IPS DF 6.9 (cell line): ENCODE measurements at places on chromosomes 6 and 20.

DNA sequence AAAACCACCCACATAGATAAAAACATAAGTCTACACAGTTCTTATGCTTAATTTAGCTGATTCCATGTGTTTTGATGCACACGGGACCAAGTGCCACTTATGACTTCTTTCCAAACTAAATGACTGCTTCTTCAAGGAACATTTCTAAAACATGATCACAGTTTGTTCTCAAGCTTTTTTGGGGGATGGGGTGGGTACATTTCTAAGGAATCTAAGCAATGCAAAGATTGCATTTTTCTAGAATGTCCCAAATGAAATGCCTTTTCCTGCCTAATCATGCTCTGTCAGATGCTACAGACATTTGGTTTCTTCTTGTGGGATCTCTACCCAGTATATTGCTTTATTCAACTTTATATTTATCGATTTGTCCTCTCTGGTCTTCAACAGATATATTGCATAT, 496.8 kb upstream of the JAG1 start:
- no peak for DNase-seq

DNA sequence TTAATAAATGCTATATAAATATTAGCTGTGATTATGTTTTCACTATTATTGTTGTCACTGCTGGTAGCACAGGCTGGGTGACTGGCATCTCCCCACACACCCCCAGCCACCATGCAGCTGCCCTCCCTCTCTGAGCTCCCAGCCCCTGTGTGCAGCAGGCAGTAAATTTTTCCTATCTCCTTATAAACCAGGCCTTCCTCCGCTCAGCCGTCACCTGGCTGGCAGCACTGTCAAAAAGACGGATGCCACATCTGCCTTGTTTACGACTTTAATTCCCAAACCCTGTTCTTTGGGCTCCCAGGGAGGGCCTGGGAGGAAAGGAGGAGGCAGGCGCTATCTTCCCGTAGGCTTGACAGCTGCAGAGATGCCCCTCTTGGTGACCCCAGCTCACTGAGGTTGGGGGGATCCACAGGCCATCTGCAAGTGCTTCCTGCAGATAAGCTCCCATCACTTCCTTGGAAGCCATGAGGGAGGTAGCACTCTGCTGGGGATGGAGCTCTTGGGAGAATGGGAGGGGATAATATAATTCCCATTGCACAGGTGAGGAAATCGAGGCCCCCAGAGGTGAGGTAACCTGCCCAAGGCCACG, 94.5 kb downstream of the GRM4 start:
- no peak for DNase-seq

DNA sequence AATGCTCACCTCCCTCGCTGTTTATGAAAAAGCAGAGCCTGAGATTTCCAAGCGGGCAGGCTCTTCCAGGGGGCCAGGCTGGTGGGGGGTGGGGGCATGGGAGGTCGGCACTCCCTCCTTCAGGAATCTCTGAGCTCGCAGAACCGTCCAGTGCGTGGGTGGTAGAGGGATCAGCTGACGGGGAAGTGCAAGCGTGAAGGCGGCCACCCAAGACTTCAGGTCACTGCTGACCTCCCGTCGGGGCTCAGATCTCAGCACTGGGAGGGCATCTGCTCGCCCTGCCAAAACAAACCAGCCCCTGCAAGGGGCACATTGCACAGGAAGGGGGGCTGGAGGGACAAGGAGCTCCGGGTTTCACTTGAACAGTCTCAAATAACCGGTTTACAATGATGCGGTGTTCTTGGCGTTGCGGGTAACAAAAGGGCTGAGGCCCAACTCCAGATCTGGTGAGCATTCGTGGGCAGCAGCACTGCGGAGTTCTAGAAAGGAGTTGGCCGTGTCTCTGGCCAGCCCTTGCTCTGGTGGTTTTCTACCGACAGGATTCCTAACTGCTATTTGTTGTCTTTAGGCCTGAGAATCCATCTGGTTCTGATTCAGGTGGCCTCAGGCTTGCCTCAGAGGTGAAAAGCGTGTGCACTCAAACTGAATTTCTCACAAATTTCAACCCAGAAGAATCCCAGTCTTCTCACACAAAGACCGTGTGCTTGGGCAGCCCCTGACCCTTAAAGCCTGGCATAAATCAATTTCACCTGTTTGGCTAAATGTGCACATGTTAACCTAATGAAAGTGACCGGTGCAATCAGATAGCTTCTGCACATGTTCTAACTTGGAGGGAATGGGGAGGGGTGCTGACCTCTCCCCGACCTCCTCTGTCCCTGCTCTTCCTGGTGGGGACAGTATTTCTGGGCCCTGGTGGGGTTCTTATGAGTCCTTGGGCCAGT, 191.6 kb downstream of the MYLK4 start:
- no peak for DNase-seq

DNA sequence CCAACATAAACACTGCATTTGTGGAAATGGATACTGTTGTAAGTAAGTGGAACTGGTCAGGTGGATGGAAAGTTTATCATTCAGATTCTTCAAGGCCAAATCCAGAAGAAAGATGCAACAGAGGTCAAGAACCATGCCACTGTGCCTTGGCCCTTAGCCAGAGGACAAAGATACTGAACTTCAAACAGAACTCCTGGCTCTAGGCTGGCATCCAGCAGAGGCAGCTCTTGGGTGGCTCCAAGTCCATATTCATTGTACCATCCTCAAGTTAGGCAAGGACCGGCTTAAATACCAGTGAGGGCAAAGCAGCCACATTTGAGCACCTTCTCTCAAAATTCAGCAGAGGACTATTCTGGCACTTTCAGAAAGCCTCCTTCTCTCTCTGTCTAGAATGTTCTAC, 53.2 kb downstream of the DNAAF9 start:
- DNase-seq = no peak

DNA sequence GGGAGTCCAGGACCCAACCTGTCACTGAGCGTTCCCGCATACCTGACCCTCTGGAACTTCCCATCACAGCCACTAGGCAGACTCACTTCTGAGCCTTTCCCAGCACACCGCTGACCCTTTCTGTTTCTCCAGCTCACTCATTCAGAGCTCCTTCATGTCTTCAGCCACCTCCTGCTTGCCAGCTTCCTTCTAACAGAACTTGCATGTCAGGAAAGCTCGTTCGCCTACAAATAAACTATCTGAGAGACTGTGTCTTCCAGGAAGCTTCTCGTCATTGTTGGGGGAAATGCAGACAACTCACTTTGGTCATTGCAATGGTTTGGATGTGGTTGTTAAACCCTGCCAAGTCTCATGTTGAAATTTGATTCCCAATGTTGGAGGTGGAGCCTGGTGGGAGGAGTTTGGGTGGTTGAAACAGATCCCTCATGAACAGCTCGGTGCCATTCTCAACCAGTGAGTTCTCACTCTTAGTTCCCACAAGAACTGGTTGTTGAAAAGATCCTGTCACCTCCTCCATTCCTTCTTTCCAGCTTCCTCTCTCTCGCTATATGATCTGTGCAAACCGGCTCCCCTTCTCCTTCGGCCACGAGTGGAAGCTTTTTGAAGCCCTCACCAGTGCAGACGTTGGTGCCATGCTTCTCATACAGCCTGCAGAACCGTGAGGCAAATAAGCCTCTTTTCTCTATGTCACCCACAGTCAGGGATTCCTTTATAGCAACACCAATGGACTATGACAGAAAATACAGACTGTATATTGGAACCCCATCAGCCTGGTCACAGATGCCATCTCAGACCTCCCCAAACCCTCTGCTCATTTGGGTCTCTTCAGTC, 1.4 kb upstream of the MUC21 start:
- DNase-seq = peak; percentile 67

DNA sequence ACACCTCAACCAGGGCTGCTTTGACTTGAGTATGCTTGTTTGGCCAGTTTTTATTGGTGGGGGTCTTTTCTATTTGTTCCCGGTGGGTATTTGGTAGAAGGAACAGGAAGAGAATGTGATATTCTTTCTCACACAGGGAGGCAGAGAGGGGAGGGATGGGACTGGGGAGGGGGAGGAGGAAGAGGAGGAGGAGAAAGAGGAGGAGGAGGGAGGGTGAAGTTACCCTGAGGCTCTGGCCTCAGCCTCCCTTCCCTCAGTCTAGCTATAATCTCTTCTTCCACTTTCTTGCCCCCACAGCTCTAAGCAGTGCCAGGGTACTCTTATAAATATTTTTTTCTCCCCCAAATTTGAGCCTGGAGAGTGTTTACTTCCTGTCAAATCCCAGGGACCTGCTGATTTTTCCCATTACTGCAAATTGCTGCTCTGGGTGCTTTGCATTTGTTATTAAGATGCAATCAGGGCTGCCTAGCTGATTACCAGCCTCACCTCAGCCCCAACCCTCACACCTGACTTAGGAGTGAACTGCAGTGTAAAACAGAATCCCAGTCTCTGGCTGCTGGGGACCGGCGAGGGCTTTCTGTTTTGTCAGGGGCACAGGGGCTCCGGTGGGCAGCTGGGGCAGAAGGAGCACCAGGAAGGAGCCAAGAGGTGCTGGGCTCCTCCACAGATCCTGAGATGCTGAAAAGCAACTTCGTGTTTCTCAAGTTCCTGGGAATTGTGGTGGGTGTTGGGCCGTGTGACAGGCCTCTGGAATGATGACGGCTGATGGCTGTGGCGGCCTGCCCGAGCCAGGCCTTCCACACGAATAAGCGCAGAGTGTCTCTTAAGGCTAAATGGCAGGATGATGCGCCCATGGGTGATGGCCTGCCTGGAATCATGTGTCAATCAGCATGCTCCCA, 141.4 kb downstream of the CD83 start:
- no peak for DNase-seq

DNA sequence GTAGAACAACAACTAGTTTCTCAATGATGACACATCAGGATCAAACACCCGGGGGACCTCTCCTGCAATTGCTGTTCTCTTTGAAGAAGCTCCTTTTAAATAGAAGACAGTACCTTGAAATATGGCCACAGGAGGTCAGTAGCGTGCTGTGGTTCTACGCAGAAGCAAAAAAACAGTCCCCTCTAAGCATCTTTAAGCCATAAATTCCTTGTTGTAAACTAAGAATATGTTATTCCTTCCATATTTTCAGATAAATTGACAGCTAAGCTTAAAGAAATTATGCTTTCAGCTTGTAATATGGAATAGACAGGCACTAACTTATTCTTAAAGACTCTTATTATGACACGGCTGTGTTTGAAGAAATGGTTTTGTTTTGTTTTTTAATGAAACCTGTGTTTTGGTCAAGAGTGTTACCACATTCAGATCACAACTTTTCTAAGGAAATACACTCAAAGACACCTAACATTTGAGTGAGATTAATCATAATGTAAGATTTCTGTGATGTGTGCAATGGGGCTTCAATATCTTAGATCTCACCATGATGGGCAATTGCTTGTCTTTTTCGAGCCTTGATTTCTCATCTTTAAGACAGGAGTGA, 49.7 kb upstream of the IL20RA start:
- peak; percentile 45 for DNase-seq

DNA sequence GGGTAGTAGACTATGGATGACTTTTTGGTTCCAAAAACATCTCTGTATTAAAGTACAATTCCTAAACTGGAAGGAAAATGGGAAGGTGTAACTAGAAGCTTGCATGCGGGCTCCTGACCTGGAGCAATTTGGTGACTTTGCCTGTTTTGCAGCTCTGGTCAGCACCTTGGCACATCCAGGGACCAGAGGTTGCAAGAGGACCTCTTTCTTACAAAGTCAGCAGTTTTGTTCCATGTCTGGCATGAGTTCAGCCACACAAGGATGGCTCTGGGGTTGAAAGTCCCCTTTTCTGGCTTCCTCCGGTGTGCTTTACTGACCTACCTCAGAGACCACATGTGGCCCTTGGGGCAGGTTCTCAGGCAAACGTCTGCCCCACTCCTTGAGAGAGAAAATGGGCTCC, 22.7 kb upstream of the CD93 start:
- no peak for DNase-seq

DNA sequence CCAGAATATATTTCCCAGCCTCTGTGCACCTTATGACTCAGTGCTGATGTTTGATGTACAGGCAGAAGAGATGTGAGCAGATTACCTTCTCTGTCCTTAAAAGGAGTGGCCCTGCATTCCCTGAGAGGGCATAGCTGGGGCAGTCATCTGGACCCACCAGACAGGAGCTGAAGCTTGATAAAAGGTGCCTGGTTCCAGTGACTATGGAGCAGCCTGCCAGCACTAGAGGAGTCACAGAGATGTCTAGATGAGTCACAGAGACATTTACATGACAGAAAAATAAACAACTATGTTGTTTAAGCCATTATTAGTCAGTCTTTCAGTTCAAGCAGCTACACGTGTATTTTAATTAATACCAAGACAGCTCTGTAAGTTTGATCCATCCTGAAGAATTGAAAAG, 237.1 kb upstream of the MOCS1 start:
- no peak for DNase-seq

DNA sequence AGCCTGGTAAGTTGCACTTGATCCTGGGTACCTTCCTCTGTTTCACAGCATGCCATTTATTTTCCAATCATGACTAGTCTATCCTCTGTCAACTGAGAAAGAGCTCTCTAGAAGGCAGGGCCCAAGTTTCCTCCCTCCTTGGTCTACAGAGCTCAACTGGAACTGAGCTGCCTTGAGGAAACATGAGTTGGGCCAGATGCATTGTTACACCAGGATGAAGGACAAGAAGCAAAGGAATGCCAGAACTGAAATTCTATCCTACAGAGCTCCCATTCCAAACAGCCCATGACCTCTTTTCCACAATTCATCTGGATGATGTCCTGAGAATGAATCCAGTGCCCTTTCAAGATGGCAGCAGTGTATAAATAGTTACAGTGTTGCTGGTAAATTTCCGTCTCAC, 66.7 kb upstream of the E2F3 start:
- DNase-seq = no peak

DNA sequence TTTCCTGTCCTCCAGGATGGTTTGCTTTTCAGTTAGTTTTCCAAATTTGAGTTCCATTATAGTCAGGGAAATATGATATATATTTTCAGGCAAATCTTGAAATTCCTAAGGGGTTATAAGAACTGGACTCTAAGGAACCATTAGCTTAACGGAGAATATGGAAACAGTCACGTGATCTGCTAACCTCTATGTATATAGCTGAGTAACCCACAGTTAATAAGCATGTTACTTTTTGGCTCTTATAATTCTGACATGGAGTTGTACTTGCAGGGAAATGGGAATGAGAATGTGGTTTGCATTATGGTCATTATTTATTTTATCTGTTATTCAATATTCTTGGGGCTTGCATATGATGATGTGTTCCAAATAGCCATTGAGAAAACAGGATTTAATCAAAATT, 23.3 kb downstream of the SOBP start:
- DNase-seq = no peak

DNA sequence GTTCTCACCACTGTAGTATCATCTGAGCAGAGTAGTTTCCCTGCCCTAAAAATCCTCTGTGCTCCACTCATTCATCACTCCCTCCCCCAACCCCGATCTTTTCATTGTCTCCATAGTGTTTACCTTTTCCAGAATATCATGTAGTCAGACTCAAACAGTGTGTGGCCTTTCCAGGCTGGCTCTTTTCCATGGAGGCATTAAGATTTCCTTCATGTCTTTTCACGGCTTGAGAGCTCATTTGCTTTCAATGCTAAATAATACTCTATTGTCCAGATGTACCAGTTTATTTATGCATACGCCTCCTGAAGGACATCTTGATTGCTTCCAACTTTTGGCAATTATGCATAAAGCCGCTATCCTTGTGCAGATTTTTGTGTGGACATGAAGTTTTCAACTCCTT, 235.8 kb downstream of the PHACTR1 start:
- DNase-seq = no peak

- peak; percentile 77 for DNase-seq
Measured at GRCh38 chr6:158518191-158519127, 41.4 kb upstream of the TMEM181 start.

- DNase-seq = no peak
Measured at GRCh38 chr6:25363427-25363826, 84.3 kb downstream of the CARMIL1 start.
